ENCODE measurements at places on chromosomes 6 and 20.
A peak's percentile ranks its signal among the peaks of the same experiment; 100 is the strongest.

DNA sequence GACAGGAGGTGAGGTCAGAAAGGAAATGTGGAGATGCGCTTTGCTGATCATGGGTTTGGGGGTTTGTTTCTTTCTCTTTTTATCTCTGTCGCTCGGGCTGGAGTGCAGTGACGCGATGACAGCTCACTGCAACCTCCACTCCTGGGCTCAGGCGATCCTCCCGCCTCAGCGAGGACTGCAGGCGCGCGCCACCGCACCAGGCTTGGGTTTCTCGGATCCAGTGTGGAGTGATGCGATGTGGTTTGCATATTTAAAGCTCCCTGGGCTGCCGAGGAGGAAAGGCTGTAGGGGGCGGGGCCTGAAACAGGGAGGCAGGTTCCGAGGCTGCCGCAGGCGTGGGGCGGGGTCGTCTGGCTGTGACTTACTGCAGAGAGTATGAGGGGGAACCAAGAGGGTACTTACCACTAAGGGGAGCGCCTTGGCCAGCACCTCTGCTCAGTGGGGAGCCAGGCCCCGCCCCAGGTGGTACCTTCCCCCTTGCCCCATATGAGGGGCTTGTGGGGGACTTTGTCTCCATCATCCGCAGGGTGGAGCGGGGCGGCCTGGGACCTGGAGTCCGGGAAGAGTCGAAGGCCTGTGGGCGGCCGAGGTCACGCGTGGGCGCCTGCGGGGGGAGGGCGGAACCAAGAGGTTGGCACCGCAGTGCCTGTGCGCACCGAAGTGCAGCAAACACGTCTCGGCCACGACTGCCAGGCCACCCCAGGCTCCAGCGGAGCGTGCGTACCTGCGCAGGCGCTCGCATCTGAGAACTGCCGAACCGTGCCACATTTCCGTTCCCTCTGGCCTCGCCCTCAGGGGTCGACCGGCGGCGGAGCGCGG, 12.7 kb upstream of the BAK1 start:
- DNase-seq, result peak; percentile 71

- no peak for DNase-seq
These were observed 99.7 kb downstream of the DNAH8 start for GRCh38 chr6:38814761-38815160.

DNA sequence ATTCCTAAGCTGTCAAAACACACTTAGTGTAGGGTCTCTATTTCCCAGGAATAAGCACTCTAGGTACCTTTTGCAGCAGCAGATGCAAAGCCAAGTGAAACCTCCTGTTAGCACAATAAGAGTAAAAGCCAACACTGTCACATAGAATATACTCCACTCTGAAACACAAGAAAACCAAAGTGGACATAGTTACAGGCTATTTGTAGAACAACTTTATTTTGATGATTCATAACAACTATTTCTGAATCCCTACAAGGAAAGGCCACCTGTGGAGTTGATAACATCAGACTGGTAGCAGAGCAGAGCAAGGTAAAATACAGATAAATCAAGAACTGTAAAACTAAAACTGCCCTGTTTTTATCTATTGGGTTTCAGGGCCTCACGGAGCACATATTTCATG, 59.7 kb downstream of the ALDH5A1 start:
- DNase-seq, result no peak

GRCh38 chr6:78589436-78589835, 277.9 kb upstream of the IRAK1BP1 start:
- DNase-seq, result no peak

DNA sequence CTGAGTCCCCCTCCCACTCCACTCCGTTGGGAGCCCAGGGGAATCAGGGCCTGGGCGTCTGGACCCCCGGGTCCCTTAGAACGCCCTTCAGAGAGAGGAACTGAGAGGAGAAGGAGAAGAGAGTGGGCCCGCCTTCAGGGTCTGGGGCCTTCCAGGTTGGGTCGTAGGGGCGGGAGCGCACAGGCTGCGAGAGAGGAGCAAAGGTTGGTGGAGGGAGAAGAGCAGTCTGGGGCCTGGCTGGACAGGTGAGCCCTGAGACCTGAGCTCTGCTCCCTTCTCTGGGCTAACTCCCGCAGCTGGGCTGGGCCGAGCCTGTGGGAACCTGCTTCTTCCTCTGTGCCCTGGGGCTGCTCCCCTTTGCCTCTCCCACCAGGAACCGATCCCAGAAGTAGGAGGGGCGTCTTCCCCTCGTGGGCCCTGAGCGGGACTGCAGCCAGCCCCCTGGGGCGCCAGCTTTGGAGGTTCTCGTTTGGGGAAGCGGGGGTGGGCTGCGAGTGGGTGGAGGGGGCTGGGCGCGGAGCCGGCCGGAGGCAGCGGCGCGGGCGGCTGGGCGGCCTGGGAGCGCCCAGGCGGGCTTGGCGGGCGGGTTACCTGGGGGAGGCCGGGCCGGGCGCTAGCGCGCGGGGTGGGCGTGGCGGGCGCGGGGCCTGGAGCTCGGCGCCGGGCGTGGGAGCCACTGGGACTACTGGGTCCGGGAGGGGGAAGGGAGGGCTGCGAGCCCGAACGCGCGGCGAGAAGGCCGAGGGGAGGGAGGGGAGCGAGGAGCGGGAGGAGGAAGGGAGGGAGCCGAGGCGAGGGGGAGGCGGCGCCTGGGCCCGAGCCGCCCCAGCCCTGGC, at the start of gene DDR1:
TSS of gene DDR1 (plus strand) at position 835 of the 836 bp plus-strand sequence. CDS start 4,211 bp downstream, outside the sequence.
- peak; percentile 41 for DNase-seq

DNA sequence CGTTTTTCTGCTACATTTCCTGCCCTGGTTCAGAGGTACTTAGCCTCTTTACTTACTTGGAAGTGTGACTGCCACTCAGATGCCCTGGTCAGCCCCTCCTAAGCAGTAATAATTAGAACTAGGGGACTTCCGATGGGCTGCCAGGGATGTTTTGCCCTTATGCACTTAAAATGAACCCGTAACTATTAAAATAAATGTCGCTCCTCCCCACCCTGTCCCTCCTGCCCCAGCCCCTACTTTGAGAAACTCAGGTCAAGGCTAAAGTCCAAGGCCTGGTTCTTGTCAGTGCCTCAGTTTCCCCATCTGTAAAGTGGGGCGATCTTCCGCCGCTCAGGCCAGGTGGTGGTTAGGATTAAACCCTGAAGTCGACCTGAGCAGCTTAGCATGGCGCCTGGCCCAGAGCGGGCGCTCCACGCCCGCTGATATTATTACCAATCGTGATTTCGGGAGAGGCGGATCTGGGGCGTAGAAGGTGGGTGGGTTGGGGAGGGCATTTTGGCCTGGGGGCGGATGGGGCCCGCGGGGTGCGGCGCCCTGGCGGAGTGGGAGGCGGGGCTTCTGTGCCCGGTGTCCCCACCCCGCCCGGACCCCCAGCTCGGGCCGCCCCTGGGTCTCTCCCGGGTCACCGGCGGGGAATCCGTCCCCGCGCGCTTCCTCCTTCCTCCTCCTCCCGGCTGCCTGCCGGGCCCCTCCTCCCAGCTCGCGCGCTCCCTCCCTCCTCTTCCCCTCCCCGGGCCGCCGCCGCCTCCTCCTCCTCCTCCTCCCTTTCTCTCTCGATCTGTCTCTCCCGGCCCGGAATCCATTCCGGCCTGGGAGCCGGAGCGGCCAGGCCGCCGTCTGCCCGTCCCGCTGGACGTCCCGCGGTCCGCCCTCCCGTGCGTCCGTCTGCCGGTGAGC, at the start of gene SRC:
TSS of gene SRC (plus strand) at position 802 of the 897 bp plus-strand sequence. CDS start 38,014 bp downstream, outside the sequence.
- DNase-seq, result peak; percentile 71

GRCh38 chr20:208942-209566, 18.0 kb upstream of the DEFB129 start:
- DNase-seq, result peak; percentile 63

DNA sequence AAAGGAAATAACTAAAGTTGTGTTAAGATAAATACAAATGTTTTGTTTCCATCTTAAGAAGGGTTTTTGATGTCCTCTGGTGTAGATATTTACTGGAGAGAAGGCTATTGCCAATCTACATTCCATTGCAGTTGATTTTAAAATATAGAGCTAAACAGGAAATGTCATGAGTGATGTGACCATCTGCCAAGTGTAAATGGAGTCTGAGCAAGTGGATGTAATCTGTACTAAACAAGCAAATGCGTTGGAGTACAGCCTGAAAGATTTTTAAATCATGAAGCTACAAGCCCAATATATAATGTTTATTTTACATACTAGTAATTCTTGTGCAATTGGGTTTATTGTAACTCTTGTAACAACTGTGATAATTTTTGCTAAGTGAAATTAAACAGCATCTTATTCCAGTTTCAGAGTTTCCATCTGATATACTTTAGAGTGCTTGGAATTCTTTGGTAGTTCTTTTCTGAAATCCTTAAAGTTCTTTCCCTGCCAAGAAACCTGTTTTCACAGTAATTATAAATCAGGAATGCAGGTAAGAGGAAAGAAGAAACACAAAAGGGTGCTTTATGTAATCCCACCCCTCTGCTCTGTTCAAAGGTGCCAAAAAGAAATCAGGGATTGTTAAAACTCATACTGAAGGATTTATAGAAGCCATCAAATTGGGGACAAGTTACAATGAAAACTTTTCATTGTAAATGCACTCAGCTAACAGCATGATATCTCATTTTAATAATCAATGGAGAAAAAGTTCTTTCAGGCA, 47.2 kb upstream of the FLRT3 start:
- DNase-seq, result no peak

DNA sequence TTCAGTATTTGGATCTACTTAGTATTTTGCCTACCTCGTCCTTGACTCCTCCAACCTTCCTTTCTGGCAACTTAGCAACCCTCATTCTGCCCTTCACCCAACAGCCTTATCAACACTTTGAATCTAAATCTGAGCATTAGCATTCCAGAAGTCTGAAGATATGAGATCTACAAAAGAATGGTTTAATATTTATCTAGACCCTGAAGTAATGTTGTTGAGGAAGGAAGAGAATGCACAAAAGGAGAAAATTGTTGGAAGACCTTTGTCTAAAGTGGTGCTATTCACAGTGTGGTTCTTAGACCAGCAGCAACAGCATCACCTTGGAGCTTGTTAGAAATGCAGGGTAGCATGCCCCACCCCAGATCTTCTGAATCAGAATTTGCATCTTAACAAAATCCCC, 198.2 kb upstream of the PLCB4 start:
- DNase-seq, result no peak

- DNase-seq, result peak; percentile 20
These were observed 203.4 kb upstream of the STXBP5 start for GRCh38 chr6:147000545-147001488.

DNA sequence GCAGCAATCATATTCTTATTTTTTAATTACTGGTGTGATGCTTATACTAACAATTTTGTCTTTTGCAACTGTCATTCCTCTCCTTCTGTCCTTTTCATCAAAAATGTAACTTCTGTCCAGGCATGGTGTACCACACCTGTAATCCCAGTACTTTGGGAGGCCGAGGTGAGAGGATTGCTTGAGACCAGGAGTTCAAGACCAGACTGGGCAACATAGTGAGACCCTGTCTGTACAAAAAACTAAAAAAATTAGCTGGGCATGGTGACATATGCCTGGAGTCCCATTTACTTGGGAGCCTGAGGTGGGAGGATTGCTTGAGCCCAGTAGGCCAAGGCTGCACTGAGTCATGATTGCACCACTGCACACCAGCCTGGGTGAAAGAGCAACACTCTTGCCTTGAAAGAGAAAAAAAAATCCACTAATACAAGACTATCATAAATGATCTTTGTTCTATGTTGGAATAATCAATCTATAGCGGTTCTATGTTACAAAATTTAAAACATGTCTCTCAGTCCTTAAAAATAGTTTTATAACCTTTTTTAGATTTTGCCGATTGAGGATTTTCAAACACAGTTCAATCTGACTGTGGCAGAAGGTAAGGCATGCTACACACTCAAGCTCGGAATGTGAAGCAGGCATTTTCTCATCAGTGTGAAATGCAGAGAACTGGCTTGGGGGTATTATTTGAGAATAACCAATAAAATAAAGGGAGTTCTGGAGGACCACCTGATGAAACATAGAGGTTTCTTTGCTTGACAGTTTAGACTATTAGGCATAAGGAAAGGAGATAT, 70.4 kb downstream of the ENPP1 start:
- DNase-seq, result no peak

- no peak for DNase-seq
These were observed 574 bp downstream of the RPS12 start for GRCh38 chr6:132814716-132815570.

DNA sequence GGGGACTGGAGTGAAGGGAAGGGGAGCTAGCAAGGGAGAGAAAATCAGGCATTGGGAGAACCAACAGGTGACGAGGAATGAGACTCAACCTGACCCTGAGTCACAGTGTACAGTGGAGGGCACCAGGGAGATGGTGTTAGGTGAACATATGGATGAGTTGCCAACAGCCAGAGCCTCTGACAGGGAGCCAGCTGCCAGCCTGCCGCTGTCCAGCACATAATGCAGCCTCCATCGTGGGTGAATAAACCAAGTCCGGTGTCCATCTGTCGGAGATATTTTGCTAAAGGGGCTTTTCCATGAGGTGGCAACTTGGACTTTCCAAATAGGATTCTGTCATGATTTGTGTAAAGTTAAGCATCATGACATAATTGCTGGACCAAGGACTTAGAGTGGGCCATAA, 88.1 kb downstream of the CDH4 start:
- DNase-seq, result no peak

GRCh38 chr20:22691369-22692118, 107.2 kb upstream of the FOXA2 start:
- peak; percentile 64 for DNase-seq

DNA sequence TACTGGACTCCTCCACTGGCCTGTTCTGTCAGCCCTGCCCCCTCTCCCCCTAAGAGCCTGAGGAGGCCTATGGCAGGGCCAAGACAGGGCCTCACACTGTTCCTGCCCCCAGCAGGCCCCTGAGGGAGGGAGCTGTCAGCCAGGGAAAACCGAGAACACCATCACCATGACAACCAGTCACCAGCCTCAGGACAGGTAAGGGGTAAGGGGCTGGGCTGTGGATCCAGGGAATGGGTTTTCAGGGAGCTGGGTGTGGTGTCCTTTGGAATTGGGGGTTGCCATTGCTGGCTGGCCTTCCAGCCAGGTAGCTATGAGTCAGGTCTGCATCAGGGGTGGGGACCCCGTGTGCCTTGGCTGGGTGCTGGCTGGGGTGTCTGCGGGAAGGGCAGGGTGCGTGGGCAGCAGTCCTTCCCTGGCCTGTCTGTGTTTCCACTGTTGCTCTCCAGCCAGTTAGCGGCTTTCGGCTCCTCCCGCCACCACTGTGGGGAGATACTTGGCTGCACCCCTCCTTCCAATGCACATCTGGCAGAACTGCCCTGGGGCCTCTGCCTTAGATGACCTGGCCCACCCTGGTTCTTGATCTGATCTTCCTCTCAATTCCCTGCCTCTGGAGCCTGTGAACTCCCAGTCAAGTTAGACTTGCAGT, 3.9 kb downstream of the SLC29A1 start:
- DNase-seq, result no peak

- no peak for DNase-seq
These were observed 521.0 kb upstream of the ARID1B start for GRCh38 chr6:156256161-156256560.

GRCh38 chr6:56708810-56709597, 66.3 kb upstream of the DST start:
- peak; percentile 67 for DNase-seq

DNA sequence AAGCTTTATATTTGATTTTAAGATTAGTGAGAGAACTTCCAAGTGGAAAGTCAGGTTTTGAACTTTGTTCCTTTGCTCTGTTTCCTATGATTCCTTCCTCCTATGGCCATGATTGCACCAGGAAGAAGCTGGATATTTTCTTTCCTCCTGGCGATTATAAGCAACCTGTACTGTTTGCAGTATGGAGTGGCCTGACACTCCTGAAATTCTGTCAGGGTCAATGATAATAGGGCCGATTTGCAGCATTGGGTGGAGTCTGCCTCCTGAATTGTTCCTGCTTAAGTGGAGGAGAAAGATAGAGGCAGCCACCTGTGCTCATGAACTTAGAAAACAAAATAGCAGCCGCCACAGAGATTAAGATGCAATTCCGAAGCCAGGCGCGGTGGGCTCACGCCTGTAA, 9.8 kb upstream of the FAM217A start:
- DNase-seq, result no peak
